ENCODE measurements at places on chromosomes 1 and 21.

DNA sequence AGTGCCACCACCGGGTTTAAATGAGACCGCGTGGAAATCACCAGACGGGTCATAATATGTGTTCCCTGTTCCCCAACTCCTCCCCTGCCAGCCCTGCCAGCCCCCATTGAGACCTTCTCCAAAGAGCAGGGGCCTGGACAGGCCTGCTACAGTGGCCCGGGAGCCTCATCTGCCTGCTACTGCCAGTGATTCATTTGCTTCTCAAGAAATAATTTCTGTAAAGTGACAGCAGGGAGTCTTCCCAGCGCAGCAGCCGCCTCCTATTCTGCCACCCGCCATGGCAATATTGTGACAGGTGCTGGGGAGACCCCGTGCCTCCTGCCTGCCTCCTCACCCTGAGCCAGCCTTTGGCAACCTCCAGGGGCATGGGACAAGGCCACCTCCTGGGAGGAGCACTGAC lies 8.9 kb downstream of the IFFO2 start:
- no peak for DNase-seq

GRCh38 chr1:203131548-203132200 lies 4.1 kb downstream of the ADORA1 start:
- DNase-seq, result no peak

DNA sequence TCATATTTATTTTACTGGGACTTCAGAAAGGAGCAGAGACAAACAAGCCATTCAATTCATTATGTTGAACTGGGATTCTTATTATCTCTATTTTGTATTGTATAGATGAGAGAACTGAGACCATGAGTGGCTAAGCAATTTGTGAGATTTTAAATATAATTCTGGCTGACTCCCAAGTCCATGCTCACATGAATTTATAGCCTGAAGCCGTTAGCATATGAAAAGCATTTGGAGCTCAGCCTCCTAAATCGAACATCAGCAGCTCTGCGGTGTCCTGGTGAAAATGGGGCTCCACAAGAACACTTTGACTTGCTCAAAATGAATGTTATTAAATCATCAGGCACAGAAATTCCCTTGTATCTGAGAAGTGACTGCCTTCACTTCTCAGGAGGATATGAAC lies 96.8 kb upstream of the DPT start:
- no peak for DNase-seq

DNA sequence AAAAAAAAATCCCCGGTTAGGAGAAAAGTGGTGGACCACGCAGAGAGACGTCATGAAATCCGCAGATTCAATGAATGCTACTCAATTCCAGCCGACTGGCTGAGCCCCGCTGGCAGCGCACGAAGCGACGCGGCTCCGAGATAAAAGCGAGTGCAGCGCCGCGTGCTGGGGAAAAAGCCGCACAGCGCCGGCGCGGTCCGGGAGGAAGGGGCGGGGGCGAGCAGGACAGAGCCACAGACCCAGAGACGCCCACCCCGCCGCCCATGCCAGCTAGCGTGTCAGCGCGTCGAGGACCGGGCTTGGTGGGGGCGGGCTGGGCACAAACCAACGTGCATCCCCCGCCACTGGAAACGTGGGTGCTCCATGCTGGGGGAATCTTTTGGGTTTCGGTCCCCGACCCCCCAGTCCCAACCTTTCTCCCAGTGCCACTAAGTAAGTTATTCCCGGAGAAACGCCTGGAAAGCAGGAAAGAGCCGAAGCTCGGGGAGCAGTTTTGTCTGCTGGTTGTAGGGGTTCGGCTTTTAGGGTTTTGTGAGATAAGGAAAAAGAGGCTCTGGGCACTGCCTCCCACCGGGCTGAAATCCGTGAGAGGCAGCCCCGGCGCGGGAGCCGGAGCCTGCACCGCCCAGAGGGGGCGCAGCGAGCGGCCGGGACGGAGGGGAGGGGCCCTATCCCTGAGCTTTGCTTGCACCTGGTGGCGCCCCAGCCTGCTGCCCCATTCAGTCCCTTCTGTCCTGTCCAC lies at the start of gene KCNJ6:
Gene KCNJ6 (minus strand): TSS at position 148 of the 742 bp plus-strand sequence. CDS start 75,775 bp downstream, outside the sequence.
- peak; percentile 6 for DNase-seq

- DNase-seq, result no peak
These were observed 86.4 kb downstream of the MIS18A start for GRCh38 chr21:32192291-32193097.

- no peak for DNase-seq
These were observed 12.1 kb upstream of the GBP6 start for GRCh38 chr1:89351597-89352311.

GRCh38 chr1:40224040-40224439 lies 23.7 kb upstream of the TMCO2 start:
- no peak for DNase-seq

DNA sequence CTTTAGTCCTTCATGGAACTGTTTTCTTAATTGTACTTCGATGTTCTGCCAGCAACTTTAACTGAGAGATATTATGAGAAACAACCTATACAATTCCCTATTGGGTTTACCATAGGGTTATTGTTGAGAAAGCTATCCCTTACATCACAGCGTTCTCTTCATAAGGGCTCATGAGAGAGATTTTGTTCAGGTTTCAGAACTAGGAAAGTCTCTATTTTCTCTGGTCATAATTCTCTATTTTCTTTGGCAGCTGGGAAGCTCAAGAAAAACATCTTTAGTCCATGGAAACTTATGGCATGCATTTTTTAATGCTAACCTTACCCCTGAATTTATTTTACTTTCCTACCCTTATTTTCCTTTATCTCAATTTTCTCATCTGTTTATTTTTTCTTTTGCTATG lies 38.2 kb downstream of the NMNAT2 start:
- no peak for DNase-seq

- DNase-seq, result no peak
These were observed 235.3 kb upstream of the NRIP1 start for GRCh38 chr21:15300131-15300530.

- DNase-seq, result no peak
These were observed 935 bp upstream of the YIPF1 start for GRCh38 chr1:53890522-53890941.

DNA sequence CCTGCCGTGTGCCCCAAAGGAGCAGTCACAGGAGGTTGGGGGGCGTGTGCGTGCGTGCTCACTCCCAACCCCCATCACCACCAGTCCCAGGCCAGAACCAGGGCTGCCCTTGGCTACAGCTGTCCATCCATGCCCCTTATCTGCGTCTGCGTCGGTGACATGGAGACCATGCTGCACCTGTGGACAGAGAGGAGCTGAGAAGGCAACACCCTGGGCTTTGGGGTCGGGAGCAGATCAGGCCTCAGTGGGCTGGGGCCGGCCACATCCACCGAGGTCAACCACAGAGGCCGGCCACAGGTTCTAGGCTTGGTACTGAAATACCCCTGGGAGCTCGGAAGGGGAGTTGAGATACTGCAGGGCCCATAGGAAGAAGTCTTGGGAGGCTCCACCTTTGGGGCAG lies 23.5 kb downstream of the COL6A1 start:
- DNase-seq, result no peak

DNA sequence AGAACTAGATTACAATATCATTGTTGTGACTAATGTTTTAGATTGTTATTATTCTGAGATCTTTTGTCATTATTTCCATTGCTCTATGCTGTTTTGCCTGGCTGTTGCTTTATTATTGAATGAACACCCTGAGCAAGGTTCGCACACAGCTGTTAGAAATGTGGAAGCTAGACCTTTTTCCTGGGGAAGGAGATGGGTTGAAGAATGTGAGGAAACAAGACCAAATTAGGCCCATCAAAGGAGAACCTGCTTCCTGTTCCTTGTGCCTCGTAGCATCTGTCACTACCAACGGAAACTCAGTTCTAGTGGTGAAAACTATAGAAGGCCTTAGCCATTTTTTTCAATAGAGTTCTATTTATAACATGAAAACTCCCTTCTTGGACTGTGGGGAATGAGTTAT lies 68.7 kb downstream of the RGL1 start:
- no peak for DNase-seq

- DNase-seq, result no peak
These were observed 116.5 kb downstream of the RNF220 start for GRCh38 chr1:44521378-44522080.

- DNase-seq, result no peak
These were observed 35.3 kb downstream of the KIF1B start for GRCh38 chr1:10245674-10246073.

Measured in A172 (cell line).